NCI-H82 (cell line): ENCODE measurements at places on chromosomes 13 and 19.
A peak's percentile ranks its signal among the peaks of the same experiment; 100 is the strongest.

DNA sequence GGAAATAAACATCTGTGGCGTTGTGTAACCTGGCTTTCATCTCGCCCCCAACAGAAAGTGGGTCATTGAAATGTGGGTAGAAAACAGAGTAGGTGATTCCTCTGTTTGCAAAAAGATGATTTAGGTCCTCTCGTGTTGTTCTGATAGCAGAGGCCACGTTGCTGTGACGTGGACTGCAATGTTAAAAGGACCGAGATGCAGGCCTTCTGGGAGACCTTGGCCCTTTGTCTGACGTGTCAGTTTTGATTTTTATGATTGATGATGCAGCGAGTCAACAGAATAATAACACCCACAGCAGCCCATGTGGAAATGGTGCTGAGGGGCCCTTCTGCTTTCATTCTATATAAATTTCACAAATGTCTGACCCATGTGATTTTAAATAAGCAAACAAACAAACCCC, 68.9 kb downstream of the FGF9 start:
- no peak for DNase-seq

DNA sequence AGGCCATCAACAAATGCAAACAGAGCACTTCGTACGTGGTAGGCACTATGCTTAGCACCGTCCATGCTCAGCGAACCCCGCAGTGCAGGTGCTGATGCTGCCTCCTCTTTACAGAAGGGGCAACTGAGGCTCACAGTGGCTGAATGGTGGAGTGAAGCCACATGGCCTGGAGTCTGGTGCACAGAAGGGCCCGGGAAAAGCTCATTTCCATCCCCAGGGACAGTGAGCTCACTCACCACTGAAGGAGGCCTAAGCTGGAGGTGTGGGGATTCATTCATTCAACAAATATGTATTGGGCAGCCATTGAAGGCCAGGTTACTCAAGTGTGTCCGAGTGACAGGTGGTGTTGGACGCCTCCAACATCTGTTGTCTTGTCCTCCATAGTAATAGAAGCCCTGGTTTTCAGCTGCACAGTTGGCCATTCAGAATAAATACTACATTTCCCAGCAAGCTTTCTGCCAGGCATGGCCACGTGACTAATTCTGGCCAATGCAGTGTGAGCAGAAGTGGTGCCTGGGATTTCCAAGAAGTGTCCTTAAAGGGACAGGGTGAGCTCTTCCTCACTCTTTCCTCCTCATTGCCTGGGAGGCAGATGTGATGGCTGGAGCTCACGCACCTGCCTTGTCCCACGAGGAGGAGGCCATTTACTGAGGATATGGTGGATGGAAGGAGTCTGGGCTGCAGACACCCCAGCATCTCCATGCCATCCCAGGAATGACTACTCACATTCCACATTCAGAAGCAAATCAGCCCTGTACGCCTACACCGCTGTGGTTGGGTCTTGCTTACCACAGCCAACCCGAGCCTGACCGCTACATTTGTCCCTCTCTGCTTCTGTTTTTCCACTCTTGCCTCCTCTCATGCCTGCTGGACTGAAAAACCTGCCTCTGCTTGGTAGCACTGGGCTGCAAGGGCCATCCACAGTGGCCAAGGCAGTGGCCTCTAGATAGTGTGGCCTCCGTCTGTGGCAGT, 2.3 kb upstream of the ZNRF4 start:
- DNase-seq, result peak; percentile 71

DNA sequence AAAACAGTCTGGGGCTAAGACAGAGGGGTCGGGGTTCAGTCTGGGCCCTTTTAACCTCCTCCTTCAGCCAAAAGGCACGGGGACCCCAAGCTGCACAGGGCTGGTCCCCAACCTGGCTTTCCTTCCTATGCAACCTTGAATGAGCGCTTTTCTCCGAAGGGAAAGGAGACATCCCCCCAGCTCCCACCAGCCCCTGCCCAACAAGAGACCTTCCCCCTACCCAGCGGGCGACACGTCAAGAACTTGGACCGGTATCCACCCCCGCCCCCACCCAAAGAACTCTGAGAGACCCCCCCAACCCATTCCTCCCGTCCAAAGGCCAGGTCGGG, 35.0 kb upstream of the NANOS3 start:
- DNase-seq, result no peak

DNA sequence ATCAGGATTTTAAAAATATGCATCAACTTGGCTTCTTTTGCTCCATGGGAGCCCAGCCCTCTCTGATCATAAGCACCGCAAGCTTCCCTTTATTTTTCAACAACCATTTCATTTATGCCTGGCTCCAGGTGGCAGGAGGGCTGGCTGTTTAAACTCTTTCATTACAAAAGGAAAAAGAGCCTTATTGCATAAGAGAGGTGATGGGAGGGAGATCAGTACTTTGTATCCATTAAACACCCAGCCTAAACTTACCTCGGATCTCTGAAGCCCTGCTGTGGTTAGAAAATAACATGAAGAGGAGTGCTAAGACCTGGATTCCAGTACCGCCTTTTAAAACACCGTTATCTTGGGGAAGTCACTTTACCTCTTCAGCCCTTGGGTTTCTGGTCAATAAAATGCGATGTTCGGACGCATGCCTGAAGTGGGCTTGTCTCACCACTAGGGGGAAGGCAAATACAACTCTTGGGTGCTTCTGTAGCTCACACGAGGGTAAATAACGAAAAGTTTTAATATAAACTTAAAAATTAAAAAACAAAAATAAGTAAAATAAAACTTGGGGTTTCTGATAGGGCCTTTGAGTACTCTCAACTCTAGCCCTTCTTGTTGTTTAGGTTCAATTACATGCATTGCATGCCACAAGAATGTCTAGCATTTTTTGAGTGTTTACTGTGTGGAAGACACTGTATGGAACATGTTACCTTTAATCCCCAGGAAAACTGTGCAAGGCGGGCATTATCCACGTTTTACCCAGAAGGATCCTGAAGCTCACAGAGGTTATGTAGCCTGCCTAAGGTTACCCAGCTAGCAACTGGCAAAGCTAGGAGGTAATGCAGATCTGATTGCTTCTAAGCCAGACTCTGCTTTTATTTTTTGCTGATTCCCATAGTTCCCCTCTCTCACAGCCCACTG, 240.3 kb downstream of the LMO7 start:
- peak; percentile 86 for DNase-seq

- no peak for DNase-seq
Observed at GRCh38 chr19:51258165-51259160, 7.6 kb downstream of the SIGLECL1 start.

DNA sequence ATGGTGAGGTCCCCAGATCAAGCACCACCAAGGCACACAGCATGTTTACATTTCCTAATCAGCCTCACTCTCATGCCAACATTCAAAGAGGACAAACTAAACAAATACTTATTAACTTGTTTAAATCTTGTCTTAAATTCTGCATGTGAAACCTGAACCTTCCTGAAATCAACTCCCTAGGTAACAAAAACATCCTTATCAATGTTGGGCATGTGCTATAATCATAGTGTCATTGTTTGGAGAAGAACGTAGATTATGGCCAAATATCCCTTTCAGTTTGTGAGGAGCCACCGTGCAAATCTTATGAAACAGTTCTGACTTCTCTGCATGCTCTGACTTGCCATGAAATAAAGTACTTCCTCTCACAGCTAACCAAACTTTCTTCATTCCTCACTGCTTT, 123.8 kb downstream of the NDFIP2 start:
- no peak for DNase-seq

GRCh38 chr13:23631311-23632047, 61.3 kb downstream of the TNFRSF19 start:
- DNase-seq, result peak; percentile 50

DNA sequence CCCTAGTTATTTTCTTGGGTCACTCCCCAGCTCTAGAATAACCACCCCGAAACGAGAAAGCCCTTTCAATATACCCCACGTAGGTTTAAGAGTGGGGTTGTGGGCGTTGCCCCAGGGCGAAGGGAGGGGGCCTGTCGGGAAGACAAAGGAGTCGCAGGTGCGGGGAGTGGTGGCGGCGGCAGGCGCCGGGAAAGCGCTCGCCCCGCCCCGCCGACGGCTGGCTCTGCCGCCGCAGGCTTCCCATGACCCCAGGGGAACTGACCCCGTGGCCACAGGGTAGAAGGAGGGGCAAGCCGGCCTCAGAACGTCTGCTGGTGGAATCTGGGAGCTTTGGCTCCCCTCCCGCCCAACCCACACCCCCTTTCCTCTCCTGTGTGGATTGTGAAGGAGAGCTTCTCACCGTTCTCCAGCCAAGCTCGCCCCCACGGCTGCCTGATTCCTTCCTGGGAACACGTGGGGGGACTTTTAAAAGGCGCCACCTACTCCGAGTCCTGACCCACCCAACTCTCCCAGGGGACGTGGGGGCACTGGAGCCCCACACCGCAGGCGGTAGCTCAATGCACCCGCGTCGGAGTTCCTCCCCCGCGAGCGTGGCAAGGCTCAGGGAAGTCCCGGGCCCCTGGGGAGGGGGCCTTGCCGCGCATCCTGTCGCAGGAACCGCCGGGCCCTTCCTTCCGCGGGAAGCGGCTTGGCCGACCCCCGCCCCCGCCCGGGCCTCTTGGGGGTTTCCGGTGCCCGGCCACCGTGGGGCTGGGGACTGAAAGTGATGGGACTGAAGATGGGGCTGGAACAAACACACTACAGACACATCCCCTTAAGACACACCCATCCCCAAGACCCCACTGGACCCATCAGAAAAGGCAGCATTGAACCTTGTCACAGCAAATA, 5.5 kb downstream of the IER2 start:
- peak; percentile 87 for DNase-seq

GRCh38 chr13:21031594-21032275, 29.7 kb downstream of the LATS2 start:
- DNase-seq, result no peak

DNA sequence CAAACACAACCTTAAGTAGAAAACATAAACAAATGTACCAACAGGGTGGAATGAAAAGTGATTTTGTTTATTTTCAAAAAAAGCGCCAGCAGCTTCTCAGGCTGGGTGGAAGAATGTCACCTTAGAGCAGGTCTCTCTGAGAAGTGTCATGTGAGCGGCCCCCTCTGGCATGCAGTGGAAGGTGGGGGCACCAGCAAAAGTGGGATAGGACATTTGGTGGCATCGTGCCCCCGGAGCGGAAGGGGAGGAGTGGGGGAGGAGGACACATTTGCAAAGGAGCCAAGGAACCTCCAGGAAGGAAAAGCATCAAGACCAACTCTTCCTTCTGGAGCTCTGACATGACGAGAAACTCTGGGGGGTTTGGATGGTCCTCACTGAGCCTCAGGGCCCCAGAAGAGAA, 635.3 kb downstream of the UQCRFS1 start:
- no peak for DNase-seq

- DNase-seq, result no peak
Observed at GRCh38 chr13:98986226-98986846, 8.5 kb upstream of the DOCK9 start.

DNA sequence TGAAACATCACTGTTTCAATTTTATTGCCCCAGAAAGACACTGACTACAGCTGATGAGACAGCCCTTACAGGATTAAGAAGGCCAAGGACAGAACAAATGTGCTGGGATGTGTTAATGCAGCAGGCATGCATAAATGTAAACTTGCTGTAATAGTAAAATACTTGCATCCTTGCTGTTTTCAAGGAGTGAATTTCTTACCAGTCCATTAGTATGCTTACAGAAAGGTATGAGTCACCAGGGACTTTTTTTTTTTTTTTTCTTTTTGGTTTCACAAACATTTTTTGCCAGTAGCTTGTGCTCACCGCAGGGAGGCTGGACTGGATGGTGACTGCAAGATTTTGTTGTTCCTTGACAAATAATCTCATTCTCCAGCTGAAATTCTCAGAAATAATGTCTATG, 55.1 kb downstream of the GPR180 start:
- no peak for DNase-seq

GRCh38 chr19:16527334-16527935, 14.8 kb downstream of the CHERP start:
- no peak for DNase-seq

DNA sequence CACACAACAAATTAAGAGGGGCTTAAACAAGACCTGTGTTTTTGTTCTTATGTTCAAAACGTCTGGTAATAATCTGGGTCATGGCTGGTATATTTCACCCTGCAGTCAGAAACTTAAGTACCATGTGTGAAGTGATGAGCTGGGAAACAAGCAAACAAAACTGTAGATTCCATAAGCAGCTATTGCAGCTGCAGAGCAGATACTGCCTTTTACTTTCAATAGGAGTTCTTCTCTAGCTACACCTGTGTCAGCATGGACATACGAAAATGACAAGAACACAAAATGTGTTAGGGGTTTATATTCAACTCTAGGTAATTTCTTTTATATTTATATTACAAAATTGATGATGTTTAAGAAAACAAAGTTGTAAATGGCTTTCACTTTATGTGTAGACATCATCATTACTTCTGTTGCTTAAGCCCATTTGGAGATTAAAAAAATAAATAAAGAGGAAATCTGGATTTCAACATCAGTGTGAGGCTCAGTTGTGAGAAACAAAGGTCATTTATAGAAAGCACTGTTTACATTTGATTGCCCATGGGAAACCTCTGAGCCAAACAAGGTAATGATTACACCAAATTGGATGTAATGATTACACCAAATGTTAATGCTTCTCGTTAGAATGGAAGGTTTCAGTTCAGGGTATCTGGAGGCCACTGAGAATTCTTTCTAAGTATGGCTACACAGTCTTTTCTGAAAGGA, 451.0 kb upstream of the SLC10A2 start:
- DNase-seq, result peak; percentile 30

DNA sequence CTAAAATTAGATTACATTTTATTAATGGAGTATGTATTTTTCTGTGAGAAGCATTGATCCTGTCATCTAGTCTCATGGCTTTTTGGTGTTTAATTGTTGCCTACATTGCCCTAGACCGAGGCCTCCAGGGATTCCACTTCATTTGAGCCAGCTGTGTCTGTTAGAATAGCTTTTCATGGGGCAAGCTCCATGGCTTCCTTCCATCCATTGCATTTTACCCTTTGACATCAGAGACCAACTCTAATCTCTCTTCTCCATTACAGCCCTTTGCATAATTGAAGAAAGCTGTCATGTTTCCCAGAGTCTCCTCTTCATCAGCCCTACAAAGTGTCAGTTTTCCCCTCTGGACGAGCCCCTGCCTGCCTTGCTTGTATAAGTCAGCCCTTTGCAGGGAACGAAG, 70.6 kb downstream of the MTUS2 start:
- DNase-seq, result no peak

DNA sequence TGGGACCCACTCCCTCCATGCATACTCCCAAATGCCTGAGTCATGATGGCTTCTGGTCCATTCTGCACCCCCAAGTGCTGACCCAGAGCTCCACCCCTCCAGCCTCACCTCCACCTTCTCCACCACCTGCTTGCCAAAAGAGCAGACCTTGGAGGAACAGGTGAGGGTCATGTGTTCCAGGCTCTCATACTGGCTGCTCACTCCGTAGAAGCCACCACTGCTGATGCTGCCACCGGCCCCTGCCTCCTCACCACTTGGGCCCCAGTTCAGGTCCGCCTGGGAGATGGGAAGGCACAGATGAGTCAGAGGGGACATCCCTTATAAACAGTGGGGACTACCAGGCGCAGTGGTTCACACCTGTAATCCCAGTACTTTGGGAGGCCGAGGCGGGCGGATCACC, 7.9 kb downstream of the CD37 start:
- DNase-seq, result no peak
